ENCODE measurements at places on chromosomes 11 and 22.

DNA sequence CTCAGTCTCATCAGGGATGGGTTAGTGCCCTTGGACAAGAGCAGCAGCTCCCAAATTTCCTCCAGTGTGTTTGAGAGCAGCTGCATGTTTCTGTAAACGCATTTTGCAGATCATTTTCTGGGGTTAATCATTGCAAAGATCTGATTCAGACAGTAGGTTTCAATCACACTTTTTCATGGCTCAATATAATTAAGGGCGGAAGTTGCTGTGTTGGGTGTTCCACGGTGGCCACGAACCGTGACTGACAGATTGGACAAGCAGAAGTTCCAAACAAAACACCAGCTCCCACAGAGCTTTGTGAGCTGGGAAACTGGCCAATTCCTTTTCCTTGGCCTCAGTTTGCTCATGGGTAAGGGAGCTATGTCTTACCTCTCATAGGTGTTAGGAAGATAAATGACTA, 8.4 kb upstream of the RASSF10 start:
- no peak for DNase-seq

GRCh38 chr11:23398052-23398451, 537.8 kb upstream of the CCDC179 start:
- no peak for DNase-seq

- no peak for DNase-seq
Observed at GRCh38 chr11:62923601-62924411, 2.6 kb upstream of the CHRM1 start.

GRCh38 chr11:26227301-26227746, 104.6 kb upstream of the ANO3 start:
- DNase-seq, result no peak

- no peak for DNase-seq
Observed at GRCh38 chr11:58392746-58393145, 13.9 kb downstream of the OR5B3 start.

DNA sequence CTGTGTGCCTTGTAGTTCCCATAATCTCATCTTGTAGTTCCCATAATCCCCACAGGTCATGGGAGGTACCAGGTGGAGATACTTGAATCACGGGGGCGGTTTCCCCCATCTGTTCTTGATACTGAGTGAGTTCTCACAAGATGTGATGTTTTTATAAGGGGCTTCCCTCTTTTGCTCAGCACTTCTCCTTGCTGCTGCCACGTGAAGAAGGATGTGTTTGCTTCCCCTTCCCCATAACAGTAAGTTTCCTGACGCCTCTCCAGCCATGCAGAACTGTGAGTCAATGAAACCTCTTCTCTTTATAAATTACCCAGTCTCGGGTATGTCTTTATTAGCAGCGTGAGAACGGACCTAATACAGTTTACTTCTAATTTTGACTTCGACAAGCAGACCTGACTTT, 14.0 kb upstream of the SMIM38 start:
- DNase-seq, result no peak

DNA sequence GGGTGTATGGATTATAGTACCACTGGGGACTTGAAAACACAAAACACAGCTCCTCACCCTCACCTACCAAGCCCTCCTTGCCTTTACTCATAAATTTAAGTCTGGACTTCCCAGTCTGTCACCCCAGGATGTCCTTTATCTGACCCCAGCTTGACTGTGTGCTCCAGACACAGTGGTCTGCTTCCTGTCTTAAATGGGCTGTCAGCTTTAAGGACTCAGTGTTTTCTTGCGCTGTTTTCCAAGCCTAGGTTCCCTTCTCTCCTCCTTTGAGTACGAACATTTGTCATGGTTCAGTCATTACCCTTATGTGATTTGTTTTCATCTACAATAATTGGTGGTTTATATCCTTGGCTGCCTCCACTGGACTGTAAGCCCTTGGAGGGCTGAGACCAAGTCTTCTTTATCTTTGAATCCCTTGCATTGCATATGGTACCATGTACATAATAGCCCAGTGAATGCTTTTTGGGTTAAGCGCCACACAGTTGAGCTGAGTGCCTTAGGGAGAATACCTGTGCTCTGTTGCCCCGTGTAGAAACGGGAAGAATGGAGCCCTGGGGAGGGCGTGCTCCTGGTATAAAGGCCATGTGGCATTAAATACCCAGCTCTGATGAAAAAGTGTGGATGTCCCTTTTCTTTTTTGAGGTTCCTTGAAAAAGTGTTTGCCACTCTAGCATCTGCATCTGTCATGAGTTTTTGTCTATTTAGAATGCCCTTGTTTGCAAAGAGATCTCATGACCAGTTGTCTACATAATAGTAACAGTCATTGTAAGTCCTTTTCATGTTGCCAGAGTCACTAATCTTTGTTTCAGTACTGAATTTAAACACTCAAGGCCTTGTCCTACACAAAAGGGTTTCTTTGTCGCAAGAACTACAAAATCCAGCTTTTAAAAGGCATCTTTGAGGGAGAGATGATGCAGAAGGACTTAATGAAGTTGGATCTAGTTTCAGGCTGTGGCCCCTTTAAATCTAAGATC, 14.0 kb downstream of the PANX1 start:
- no peak for DNase-seq

DNA sequence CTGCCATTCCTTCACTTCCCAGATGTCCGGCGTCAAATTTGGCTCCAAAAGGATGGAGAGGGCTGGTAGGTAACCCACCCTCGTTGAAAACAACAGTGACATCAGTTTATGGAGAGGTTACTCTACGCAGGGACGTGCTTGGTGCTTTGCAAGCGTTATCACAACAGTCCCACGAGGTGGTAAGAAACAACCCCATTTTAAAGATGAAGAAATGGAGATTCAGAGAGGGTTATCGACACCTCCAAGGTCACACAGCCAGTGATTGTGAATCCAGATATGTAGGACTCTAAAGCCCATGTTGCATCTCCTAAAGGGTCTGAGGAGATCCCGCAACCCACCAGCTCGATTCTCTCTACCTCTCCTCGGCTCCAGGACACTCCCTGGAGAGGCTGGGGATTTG, 773 bp downstream of the MIAT start:
- no peak for DNase-seq

- DNase-seq, result no peak
Observed at GRCh38 chr22:28268171-28268570, 349.1 kb upstream of the PITPNB start.

GRCh38 chr11:72784662-72785061, 9.2 kb downstream of the STARD10 start:
- DNase-seq, result no peak

- no peak for DNase-seq
Observed at GRCh38 chr11:104799251-104799650, 99.0 kb downstream of the CASP12 start.

DNA sequence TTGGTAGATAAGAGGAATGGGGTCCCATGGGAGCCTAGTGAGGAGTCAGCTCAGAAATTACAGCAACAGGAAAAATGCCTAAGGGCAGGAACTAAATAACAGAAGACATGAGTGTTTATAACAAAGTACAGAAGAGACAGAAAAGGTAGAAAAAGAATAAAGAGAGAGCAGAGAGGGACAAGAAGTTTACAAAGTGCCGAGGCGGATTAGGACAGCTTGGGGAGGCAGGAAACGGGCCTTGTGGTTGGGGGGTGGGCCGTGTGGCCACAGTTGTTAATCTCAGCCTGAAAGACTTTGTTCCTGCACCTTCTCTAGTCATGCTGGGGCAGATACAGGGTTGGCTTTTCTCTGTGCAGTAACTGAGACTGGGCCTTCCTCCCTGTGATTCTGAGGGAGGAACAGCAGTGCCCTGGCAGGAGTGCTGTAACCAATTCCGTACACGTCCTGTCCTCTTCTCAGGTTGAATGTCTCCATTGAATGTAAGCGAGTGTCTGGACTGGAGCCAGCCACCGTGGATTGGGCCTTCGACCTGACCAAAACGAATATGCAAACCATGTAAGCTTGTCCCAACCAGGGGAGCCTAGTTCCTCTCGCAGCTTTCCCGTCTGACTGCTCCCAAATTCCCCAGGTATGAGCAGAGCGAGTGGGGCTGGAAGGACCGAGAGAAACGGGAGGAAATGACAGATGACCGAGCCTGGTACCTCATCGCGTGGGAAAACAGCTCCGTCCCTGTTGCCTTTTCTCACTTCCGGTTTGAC, 13.2 kb downstream of the NAA40 start:
- no peak for DNase-seq

DNA sequence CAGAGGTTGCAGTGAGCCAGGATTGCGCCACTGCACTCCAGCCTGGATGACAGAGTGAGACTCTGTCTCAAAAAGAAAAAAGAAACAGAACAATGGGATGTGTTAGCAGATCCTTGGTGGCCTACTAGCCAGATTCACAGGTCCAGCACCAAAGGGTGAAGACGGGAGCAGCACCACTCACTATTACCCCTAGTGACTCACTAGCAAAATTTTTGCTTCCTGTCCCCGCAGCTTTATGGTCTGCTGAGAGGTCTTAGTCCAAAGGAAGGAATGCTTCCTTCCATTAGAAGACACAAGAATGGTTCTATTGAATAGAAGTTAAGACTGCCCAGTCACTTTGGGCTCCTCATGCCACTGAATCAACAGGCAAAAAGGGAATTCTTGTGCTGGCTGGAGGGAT, 35.9 kb upstream of the NUP50 start:
- DNase-seq, result no peak

DNA sequence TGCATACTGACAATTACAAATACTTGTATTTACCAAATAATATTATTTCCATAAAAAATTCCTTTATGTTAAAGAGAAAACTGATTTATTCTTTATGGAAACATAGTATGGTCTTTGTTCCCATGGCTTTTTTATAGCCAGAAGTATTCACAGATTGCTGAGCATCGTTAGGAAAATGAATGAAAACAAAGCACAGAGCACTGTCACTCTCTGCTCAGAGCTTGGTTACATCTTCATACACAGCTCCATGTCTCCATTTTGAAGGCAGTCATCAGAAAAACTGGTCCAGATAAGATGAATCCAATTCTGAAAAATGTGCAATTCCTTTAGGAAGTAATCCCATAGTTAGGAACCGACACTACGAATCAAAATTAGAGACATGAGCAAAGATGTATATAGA, 9.0 kb upstream of the SLC6A5 start:
- no peak for DNase-seq

GRCh38 chr22:21074102-21074715, 28.5 kb downstream of the LRRC74B start:
- DNase-seq, result no peak

- DNase-seq, result no peak
Observed at GRCh38 chr11:57735619-57736298, 5.5 kb upstream of the SELENOH start.

GRCh38 chr11:122360875-122361274, 244.9 kb upstream of the BLID start:
- DNase-seq, result no peak

DNA sequence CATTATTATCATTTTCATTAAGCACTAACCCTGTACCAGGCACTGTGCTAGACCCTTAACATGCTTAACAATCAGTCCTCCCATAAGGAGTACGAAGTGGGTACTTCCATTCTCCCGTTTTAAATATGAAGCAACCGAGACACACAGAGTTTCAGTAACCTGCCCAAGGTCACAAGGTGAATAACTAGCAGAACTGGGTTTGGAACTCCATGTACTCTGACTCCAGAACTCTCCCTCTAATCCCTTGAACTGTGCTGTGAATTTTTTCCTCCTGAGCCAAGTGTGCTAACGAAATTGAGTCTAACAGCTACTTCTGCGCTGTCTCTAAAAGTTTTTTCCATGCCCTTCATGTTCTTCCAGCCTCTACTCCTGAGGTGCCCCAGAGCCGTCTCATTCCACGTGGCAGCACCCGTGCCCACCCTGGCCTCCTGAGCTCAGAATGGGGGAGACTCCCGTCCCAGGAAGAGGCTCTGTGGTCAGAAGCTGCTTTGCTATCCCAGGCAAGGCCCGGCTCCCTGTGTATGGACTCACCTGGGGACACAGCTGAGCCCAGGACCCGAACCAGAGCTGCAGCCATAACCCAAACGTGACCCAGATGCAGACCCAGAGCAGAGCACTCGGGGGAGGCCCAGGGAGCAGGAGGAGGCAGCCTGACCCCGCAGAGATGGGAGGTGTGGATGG, 8.6 kb upstream of the TRIM29 start:
- no peak for DNase-seq

DNA sequence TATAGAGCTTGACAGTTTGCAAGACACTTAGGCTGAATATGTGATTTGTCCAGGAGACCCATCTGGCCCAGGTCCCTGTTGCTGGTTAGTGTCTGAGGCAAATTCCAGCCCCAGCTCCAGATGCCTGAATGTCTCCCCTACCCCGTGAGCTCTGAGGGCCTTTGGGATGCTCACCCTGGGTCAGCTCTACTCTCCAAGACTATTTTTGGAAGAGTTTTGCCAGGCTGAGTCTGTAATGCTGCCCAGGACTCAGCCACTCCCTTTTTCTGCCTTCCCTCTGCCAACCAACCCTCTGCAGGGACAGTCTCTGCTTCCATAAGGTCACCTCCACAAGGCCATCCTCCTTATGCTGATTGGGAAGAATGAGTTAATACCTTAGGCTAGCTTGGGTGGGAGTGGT, 66.3 kb downstream of the CABIN1 start:
- no peak for DNase-seq

- no peak for DNase-seq
Observed at GRCh38 chr22:47366026-47366767, 603.7 kb downstream of the TBC1D22A start.

GRCh38 chr11:125960771-125961170, 14.9 kb downstream of the VSIG10L2 start:
- DNase-seq, result no peak

DNA sequence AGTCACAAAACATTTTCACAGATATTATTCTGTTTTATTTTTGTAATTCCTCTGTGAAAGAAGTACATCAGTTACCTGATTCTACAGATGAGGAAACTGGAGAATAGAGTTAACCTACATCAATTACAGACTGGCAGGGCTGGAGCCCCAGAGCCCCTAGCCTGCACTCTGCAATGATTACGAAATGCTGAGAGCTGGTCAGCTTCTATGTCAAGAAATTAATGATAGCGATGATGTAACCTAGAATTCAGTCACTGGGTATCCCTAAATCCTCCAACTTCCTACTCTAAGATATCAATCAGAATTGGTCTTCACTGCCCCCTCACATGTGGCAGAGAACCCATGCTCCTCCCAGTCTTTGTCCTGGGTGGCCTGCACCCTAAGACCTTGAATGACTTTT, 273.5 kb upstream of the PLET1 start:
- DNase-seq, result no peak

GRCh38 chr22:41925783-41926460, 684 bp downstream of the TNFRSF13C start:
- peak; percentile 65 for DNase-seq

DNA sequence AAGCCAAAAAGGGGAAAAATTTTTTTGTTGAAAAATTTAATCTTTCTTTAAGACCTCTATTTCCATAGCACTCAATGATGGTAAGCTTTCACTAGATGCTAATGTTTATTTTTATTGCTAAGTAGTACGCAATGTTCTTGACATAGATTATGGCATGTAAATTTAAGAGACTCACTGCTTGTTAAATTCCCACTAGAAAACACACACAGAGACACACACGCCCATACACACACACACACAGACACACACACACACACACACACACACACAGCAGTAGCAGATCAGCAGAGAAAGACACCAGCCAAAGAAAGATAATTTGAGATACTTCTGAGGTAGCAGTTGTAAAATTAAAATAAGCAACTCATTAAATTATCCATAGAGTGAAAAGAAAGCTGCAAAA, 16.0 kb upstream of the BDNF start:
- no peak for DNase-seq

- DNase-seq, result no peak
Observed at GRCh38 chr11:69844396-69844795, 25.2 kb upstream of the FGF3 start.

Measured in effector memory CD4-positive, alpha-beta T cell (primary cell).